ENCODE measurements at places on chromosomes 7 and 10. TPM values are rescaled to one million over a fixed set of nuclear protein-coding genes. Genes with fewer than 3 reads are reported as not detected.

GRCh38 chr10:27944005-27944404 lies 54.9 kb downstream of the ODAD2 start:
- H3K27me3 ChIP-seq = no peaks in the 10 kb centered on the region
- no peak overlapping the region for H3K27ac ChIP-seq
- H3K4me3 ChIP-seq = no peak overlapping the region
- no peaks in the 10 kb centered on the region for H3K4me1 ChIP-seq
- no peaks in the 10 kb centered on the region for H3K36me3 ChIP-seq

SPDYE16 gene
- total RNA-seq = not detected

TLX1 gene
- not detected for total RNA-seq

C7orf57 gene
- 0.24 TPM for total RNA-seq

GRCh38 chr10:132539431-132539839 lies 1.8 kb downstream of the INPP5A start:
- no peaks in the 10 kb centered on the region for H3K27me3 ChIP-seq
- H3K4me1 ChIP-seq = peaks cover 15% of the 10 kb centered on the region
- H3K27ac ChIP-seq = no peak overlapping the region
- H3K36me3 ChIP-seq = peaks cover 35% of the 10 kb centered on the region
- no peak overlapping the region for H3K4me3 ChIP-seq

GRCh38 chr7:12709726-12710502 lies 22.5 kb downstream of the ARL4A start:
- H3K27ac ChIP-seq = no peak overlapping the region
- H3K36me3 ChIP-seq = no peaks in the 10 kb centered on the region
- H3K27me3 ChIP-seq = no peaks in the 10 kb centered on the region
- no peak overlapping the region for H3K4me3 ChIP-seq
- H3K4me1 ChIP-seq = peaks cover 42% of the 10 kb centered on the region

DDC gene
- 5.2 TPM for total RNA-seq

DNA sequence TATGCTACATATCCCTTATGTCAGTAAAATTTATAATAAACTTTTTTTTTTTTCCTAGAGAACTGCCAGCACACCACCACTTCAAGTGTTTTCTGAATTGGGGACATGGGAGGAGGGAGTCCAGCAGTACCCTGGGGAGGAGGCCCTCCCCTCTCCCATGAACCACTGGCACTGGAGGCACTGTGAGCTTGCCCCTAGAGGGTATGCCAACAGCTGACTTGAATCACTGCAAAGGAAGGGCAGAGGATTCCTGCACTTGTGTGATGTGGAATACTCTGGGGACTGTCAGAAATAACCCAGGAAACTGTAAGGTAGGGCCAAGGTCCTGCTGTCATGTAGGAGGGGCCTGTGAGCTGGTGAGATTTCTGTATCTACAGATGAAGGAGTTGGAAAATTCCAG lies 8.5 kb upstream of the ARMS2 start:
- no peaks in the 10 kb centered on the region for H3K27me3 ChIP-seq
- peaks cover 5% of the 10 kb centered on the region for H3K36me3 ChIP-seq
- no peaks in the 10 kb centered on the region for H3K4me1 ChIP-seq
- no peak for DNase-seq

- no peak for DNase-seq
- no peak overlapping the region for H3K4me3 ChIP-seq
- no peak overlapping the region for H3K27ac ChIP-seq
- peaks cover 13% of the 10 kb centered on the region for H3K4me1 ChIP-seq
- no peaks in the 10 kb centered on the region for H3K27me3 ChIP-seq
Observed at GRCh38 chr7:24723178-24723530, 34.1 kb downstream of the GSDME start.

DNA sequence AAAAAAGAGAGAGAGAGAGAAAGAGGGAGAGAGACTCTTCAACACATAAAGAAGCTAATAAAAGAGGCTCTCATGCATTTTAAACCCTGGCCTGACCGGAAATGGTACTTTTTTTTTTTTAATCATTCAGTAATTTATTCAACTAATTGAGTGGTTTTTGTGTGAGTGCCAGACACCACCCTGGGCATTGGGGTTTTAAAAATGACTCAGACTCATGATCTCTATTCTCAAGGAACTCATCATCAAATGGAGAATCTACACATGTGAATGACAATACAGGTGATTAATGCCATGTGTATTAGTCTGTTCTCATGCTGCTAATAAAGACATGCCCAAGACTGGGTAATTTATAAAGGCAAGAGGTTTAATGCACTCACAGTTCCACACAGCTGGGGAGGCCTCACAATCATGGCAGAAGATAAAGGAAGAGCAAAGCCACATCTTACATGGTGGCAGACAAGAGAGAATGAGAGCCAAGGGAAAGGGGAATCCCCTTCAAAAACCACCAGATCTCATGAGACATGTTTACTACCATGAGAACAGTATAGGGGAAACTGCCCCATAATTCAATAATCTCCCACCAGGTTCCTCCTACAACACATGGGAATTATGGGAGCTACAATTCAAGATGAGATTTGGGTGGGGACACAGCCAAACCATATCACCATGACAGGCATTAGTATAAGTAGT lies 158.5 kb upstream of the AUTS2 start:
- H3K27me3 ChIP-seq = no peaks in the 10 kb centered on the region
- H3K4me1 ChIP-seq = no peaks in the 10 kb centered on the region
- H3K4me3 ChIP-seq = no peak overlapping the region
- DNase-seq = no peak
- H3K36me3 ChIP-seq = no peaks in the 10 kb centered on the region

DNA sequence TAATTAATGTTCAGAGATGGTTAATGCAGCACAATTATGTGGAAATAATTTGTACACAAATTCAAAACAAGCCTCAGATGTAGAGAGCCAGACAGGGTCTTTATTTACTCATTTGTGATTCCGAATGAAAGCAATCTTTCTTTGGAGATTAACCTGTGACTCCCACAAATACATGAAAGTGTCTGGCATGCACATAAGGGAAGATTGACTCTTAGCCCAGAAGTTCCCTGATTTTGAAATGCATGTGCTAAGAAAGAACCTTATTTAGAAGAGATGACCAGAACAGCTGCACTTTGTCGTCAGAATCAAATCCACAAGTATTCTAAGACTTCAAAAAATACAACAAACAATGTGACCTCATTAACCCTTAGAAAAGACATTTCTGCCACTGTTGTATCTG lies 45.1 kb downstream of the RNLS start:
- H3K4me3 ChIP-seq = no peak overlapping the region
- no peak for DNase-seq
- no peaks in the 10 kb centered on the region for H3K4me1 ChIP-seq
- H3K27me3 ChIP-seq = no peaks in the 10 kb centered on the region
- no peak overlapping the region for H3K27ac ChIP-seq
- no peaks in the 10 kb centered on the region for H3K36me3 ChIP-seq

DNA sequence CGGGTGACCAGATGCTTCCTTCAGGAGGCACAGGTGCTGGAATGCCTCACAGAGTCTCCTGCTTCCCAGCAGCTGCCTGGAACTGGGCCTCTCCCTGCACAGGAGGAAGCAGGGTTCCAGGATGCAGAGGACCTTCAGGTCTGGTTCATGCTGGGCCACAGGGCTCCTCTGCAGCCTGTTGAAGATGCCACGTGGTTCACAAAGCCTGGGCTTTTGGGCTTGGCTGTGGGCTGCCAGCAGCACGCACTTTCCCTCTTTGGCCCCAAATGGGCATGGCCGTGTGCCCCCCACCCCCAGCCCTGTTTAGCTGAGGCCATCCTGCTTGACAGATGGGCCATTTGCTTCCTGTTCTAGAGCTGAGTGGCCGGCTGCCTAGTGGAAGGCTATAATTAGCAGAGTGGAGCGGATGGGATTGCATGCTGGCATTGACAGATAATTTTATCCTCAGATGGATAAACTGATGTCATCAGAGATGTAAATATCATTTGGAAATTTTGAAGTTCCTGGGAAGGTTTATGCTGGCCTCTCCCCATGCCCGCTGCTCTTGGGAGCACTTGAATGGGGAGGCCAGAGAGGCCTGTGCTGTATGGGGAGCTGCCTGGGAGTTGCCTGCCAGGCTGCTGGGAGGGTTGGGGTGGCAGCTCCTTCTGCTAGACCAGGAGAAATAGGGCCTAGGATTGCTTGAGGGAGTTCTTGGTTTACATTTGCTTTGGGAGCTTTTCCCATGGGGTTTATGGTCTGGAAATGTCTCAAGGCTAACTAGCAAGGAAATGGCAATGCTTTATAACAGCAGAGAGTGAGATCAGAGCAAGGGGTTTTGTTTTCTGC lies 28.2 kb downstream of the TSPAN15 start:
- H3K36me3 ChIP-seq = peaks cover 9% of the 10 kb centered on the region
- DNase-seq = no peak
- H3K4me3 ChIP-seq = no peak overlapping the region
- peaks cover 20% of the 10 kb centered on the region for H3K4me1 ChIP-seq
- H3K27ac ChIP-seq = no peak overlapping the region
